Stimulated activated CD4-positive, alpha-beta T cell treated with anti-CD3 and anti-CD28 coated beads, Interleukin-1b, Interleukin-23, amount 100 ng/mL, for 4 hours (primary cell): ENCODE measurements at places on chromosomes 7 and 10.

GRCh38 chr7:30475580-30475979, 3.0 kb downstream of the NOD1 start:
- DNase-seq = no peak

- DNase-seq = no peak
Measured at GRCh38 chr10:3186368-3186767, 13.8 kb upstream of the PITRM1 start.

GRCh38 chr10:17737027-17737965, 14.7 kb upstream of the TMEM236 start:
- DNase-seq = no peak

DNA sequence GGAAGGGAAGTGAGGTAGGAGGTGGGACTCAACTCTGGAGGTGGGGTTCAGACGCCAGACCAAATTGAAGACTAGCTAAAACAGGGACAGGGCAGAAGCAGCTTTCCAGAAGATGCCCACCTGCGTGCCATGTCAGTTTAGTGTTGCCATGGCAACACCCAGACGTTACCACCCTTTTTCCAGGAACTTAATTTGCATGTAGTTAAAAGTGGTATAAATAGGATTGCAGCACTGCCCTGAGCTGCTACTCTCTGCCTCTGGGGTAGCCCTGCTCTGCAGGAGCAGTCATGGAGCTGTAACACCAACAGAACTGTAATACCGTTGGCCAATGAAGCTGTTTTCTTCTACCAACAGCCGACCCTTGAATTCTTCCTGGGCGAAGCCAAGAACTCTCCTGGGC, 93.8 kb downstream of the PRKCQ start:
- DNase-seq = no peak

GRCh38 chr7:155998328-155998691, 186.0 kb upstream of the SHH start:
- DNase-seq = peak; percentile 46

DNA sequence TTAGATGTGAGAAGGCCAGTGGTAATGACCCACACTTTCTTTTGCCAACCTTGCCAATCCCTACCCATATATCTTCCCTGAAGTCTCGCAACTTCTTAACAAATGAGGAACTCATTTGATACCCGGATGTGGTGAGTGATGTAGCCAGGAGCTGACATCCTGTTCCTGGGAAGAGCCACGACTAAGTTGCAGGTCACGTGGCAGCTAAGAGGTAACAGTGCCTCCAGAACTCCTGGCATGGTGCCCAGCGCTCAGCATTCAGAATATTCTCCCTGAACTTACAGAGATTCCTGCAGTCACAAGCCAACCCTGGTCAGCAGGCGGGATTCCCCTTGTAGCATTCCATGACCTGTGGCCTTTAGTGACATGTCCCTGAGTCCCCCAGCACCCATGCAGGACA, 282.5 kb downstream of the GALNT17 start:
- DNase-seq = no peak

- DNase-seq = no peak
Measured at GRCh38 chr7:118793582-118793981, 569.1 kb downstream of the ANKRD7 start.

- DNase-seq = no peak
Measured at GRCh38 chr10:96266118-96266770, 5.1 kb downstream of the BLNK start.

GRCh38 chr10:120018695-120019094, 126.2 kb downstream of the SEC23IP start:
- no peak for DNase-seq

DNA sequence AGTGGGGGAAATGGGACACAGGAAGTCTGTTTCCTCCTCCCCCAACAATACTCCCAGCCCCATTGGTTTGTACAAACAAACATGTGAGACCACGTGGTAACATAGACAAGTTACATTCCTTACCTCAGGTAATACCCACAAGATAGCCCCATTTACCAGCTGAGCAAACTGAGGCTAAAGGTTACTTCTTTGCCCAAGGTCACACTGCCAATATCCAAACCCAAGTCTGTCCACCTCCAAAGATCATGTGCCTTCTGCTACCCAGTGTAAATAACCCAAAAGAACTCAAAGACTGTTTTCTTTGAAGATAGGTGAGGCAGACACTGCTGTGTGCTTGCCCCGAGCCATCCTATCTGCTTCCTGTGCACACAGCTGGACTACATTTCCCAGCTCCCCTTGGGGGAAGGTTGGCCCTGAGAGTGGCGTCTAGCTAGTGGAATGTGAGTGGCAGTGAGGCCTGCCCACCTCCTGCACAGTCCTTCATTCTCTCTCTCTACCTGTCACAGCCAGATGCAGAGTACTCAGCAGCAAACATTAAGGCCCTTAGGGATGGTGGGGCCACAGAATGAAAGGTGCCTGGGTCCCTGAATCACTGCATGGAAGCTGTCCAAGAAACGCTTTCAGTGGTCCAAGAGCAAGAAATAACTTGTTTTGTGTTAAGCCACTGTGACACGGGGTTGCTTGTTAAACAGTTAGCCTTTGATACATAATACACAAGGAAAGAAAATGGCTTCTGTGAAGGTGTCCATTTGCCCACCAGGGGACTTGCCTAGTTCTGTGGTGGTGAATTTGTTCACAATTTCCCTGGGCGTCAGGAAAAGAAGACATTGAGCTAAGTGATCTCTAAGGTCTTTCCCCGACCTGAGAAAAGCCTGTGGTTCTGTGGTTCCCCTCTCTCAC, 257.7 kb upstream of the NFE2L3 start:
- peak; percentile 5 for DNase-seq

GRCh38 chr7:151568956-151569940, 49.6 kb upstream of the RHEB start:
- no peak for DNase-seq

DNA sequence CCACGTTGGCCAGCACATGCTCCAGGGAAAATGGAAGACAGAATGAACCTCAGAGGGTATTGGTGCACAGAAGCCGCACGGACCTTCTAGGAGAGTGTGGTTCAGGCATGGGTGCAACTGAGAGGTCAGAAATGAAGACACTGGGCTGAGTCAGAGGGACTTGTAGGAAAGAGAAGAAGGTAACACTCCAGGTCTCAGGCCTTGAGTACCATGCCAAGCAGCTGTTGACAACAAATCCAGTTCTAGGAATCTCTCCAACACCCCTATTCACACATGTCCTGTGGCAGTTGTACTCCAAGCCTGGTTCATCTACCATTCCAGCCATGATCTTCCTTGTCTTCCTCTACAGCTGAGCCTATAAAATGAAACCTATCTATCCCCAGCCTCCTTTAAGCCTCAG, 251.6 kb downstream of the USP6NL start:
- no peak for DNase-seq

- DNase-seq = no peak
Measured at GRCh38 chr10:4691776-4692175, 134.2 kb upstream of the AKR1E2 start.

- no peak for DNase-seq
Measured at GRCh38 chr7:139341776-139342226, 664 bp downstream of the FMC1 start.

GRCh38 chr7:3309140-3309539, 8.1 kb downstream of the SDK1 start:
- DNase-seq = no peak

DNA sequence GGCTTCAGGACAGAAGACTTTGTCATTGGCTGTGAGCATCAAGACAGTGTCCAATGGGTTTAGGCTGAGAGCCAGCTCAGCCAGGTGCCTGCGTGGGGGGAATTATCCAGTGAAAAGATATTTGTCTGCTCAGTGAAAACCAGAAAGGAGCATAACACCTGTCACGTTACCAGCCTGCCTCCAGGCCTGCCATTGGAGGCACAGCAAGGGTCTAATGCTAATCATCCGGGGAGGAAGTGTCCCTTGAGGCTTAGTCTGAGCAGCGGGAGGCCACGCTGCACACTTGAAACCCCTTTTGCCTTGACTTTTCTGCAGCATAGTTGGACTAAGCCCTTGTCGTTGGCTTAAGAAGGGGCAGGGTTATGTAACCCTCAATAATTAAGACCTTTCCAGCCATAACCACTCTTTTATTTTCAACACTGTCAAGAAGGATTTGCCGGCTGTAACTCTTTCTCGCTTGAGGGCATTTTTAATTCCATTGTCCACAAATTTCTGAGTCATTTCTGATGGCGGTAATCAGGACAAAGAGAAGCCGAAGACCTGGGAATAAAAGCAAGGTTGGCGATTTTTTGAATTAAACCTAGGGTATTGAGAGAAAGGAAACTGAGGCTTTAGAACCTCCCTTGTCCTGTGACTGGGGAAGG, 639.6 kb upstream of the FOXK1 start:
- no peak for DNase-seq

GRCh38 chr7:66961096-66961495, 34.3 kb downstream of the SBDS start:
- no peak for DNase-seq

- no peak for DNase-seq
Measured at GRCh38 chr7:149448961-149449360, 11.9 kb downstream of the ZNF777 start.

DNA sequence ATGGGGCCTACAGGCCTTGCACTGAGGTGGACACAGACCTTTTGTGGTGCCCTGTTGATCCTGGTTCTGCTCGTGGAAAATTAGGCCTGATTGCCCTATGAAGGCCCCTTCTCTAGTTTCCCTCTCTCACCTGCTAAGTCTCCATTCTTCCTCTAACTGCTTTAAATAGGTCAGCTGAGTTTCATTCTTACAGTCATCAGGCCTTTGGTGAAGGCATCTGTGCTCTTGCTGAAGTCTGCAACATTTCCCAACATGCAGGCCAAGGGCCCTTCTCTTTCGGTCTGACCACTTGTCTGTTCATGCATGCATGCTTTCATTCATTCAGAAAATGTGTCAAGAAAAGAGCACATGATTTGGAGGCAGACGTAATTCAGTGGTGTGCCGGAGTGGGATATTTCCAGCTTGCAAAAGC, 244.0 kb downstream of the BUB3 start:
- no peak for DNase-seq

DNA sequence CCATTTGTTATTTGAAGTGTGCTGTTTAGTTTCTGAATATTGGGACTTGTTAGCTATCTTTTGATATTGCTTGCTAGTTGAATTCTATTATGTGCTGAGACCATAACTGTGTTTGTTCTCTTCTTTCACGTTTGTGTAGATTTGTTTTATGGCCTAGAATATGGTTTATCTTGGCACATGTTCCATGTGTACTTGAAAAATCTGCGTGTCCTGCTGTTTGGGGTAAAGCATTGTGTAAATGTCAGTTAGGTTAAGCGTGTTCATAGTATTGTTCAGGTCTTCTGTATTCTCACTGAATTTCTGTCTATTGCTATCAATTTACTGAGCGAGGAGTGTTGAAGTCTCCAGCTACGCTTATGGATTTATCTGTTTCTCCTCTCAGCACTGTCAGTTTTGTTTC, 19.4 kb downstream of the MMP21 start:
- no peak for DNase-seq

GRCh38 chr10:103850572-103850895, 4.8 kb downstream of the SH3PXD2A start:
- DNase-seq = no peak

- DNase-seq = no peak
Measured at GRCh38 chr10:47403446-47404318, 19.6 kb upstream of the ZNF488 start.

DNA sequence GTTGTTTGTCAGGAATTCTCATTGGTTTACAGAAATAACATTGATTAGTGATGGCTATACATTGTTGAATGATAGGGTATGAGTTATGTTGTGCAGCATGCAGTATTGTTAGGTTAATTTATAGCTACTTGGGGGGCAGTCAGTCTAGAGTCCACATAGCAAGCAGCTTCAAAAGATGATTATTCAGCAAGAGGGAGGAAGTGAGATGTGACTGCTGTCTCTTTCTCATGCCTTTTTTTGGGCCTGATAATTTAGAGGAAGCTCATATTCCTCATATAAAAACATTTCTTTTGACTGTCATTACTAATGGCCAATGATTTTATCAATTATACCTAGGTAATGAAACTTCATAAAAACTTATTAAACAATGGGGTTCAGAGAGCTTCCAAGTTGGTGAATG, 3.4 kb upstream of the TBRG4 start:
- no peak for DNase-seq

- no peak for DNase-seq
Measured at GRCh38 chr10:10320956-10321355, 696.7 kb upstream of the CELF2 start.

GRCh38 chr7:43385856-43386255, 197.1 kb upstream of the STK17A start:
- DNase-seq = no peak

DNA sequence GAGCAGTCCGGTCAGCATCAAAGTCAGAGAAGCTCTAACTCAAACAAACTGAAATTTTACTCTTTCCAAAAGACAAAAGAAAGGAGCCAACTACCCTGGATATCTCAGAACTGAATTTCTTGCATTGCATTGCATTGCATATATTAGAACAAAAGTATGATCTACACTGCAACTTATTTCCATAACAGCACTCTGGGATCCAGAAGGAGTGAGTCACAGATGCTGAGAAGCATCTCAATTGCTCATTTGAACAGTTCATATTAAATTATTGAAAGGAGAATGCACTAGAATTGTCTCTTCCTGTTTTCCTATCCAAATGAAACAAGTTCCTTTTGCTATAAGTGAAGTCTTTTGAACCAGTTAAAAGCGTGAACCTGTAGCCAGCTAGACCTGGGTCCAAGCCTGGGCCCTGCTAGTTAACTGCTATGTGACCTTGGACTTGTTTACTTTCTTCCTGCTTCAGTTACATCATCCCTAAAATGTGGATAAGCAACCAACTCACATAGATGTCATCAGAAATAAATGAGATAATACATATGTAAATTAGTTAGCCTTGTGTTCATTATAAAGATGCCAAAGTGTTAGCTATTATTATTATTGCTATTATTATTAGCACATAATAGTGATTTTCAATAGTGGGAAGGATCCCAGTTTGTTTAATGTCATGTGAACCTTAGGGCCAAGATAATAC, 184.1 kb downstream of the CREB5 start:
- no peak for DNase-seq

GRCh38 chr10:103207141-103207540, 14.1 kb upstream of the NT5C2 start:
- DNase-seq = no peak

DNA sequence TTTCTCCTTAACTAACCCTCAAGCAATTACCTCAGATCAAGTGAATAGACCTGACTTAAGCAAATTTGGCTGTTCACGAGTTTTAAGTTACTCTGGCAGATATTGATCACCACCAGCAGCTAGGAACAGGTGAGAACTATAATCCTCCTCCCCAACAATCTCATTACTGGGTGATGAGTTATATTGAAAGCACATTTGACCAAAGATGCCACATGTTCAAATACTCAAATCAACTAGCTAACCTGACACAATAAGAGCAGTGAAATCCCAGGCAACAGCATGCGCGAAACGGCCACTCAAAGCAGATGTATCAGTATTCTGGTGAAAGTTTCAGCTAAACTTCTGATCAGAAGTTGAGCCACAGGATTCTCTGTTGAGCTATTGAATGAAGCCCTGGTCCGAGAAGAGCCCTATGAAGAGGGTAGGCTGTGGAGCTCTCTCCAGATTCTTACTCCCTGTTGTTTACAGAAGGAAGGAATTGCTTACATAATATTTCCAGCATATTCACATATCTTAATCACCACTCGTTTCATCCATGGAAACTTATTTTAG, 52.6 kb downstream of the CAV1 start:
- DNase-seq = no peak

- no peak for DNase-seq
Measured at GRCh38 chr10:80468806-80469421, 14.8 kb downstream of the TSPAN14 start.

- no peak for DNase-seq
Measured at GRCh38 chr7:105974471-105974870, 11.4 kb downstream of the CDHR3 start.
